Stimulated activated naive CD8-positive, alpha-beta T cell treated with anti-CD3 and anti-CD28 coated beads, Interleukin-15, Interleukin-2, amounts not matched to agents 100 U/mL and 50 U/mL, for 24 hours (primary cell): ENCODE measurements at places on chromosomes 7 and 10.
A peak's percentile ranks its signal among the peaks of the same experiment; 100 is the strongest.

DNA sequence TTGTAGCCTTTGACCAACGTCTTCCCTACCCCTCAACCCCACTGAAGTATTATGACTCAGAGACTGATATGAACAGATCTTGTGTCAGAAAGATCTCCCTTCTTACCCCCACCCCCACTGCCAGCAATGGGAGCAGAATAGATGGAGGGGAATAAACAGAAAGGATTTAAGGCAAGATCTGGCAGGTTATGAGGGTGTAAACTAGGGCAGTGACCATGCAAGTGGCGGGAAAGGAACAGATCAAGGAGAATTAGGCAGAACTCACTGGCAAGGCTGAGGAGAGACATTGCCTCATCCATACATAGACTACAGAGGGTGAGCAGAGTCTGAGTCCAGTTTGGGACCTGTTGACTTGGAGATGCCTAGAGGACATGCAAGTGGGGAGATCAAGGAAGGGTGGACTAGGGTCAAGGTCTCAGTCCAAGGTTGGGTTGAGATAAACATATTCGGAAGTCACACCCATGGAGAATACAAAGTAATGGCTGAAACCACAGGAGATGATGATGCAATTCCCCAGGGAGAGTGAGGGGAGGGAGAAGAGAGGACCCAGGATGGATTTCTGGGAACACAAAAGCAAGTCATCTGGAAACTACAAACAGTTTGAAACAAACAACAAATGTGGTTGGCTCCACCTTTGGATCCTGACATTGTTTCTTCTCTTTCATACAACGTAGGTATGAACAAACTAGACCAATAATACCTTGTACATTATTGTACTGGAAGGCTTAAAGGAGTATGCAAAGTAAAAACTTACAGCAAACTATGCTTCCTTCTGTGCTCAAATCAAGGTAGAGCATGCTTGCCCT, 44.9 kb upstream of the IL6 start:
- DNase-seq = no peak

- peak; percentile 14 for DNase-seq
Observed at GRCh38 chr7:139829025-139829774, at the start of gene TBXAS1. Gene TBXAS1, plus strand, starts transcription at chr7:139829264. Its CDS starts 127 bp downstream, at chr7:139829391.

DNA sequence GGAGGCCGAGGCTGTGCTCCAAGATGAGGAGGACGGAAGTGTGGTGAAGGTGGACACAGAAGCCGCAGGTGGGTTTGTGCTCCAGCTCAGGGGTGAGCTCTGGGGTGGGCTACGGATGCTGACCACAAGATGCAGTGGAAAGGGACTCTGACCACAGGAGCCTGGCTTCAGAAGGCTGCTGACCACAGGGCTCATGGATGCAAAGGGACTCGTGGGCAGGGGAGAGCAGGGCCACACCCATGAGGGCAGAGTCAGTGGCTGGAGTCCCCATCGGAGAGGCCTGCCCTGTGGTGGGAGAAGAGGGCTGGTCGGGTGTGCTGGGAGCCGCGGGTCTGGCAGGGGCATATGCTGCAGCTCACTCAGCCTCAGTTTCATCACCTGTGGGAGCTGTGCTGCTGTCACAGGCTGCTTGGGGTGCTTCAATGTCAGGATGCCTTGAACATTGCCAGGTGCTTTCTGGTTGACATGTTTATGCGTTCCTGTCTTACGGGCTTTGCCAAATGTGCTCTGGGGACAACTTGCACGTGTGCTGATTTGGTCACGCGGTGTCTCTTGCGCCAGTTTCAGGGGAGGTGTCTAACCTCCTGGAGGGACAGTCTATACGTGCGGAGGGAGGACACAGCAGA, 13.7 kb downstream of the SCART1 start:
- DNase-seq = no peak

DNA sequence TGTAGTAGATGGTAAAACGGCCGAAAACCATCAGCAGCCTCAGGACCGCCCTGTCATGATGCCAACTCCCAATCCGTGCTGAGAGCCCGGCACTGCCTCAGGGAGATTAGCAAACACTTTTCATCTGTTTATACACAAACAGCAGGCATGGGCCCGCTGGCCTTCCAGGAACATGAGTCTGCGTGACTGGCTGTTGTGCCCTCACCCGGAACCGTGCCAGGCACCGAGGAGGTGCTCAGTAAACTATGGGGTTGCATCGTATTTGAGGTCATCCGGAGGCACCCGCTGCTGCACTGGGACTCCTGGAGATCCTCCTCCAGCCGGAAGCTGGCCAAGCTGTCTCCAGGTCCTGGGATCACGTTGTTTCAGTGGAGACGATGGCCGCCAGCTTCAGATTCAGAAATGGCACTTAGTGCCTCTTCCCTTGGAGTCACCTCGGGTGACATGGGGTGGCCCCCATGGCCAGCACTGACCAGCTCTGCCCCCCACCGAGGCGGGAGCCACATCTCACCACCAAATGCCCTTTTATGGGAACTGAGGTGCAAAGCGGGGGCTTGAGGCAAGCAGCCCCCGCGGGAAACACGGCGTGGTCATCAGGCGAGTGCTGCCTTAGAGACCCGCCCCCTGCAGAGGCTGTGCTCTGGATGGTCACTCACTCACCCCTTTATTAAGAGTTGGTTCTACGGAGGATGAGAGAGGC, 585.9 kb downstream of the PTPRN2 start:
- DNase-seq = no peak

DNA sequence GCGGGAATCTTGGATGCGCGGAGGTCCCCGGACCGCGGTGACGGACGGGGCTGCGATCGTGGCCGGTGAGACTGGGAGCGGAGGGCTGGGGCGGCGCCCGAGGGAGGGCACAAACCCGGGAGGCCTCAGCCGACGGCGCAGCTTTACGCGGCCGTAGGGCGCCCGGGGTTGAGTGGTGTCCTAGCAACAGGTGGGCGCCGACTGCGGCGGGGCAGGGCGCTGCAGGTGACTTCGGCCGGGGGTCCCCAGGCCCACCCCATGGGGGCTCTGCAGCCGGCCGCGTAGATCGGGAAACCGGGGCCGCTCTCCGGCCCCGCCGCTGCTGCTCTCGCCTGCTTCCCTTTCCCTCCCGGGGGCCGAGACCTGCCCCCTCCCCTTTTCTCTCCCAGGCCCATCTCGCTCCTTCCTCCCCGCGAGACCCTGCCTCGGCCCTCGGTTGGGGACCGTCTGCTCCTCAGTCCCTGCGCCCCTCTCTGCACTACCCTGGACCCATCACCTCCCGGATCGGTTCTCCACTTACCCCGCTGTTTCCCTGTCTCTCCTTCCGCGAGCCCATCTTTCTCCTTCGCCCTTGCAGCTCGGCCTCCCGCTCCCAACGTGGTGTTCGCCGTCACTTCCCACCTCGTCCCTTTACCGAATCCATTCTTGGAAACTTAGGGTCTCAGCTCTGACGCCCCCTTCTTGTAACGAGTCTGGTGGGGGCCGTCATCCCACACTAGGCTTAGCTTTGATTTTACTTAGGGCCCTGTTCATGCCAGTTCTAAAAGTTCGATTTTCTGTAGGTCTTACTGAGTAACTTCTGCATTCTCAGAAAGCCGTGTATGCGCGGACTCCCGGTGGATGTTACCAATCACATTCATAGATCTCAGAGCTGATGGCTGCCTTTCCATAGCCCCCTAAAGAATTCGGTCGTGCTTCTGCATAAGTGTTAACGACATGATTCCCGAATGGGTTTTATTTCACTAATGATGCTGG, 18.5 kb upstream of the ACBD5 start:
- peak; percentile 44 for DNase-seq

GRCh38 chr7:88617185-88617584, 142.3 kb upstream of the ZNF804B start:
- DNase-seq = no peak

DNA sequence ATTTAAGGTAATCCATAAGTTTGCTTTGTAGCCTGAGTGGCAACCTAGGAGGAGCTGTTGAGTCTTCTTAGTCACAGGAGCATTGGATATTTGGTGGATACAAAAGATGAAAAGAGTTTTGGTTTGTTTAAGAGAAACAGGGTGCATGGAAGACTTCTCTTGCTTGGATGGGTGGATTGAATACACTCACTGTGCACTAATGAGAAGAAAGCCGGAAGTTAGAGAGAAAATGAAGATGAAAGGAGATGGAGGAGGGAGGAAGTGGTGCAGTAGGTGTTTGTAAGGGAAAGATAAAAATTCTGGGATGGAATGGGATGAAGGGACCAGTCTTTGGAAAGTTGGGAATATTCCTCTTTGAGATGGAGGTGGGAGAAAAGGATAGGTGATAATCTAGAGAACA, 7.7 kb downstream of the MDFIC start:
- DNase-seq = no peak
